Spinal cord (tissue), 10 donors: ENCODE measurements at places on chromosomes 1 and 21.

DNA sequence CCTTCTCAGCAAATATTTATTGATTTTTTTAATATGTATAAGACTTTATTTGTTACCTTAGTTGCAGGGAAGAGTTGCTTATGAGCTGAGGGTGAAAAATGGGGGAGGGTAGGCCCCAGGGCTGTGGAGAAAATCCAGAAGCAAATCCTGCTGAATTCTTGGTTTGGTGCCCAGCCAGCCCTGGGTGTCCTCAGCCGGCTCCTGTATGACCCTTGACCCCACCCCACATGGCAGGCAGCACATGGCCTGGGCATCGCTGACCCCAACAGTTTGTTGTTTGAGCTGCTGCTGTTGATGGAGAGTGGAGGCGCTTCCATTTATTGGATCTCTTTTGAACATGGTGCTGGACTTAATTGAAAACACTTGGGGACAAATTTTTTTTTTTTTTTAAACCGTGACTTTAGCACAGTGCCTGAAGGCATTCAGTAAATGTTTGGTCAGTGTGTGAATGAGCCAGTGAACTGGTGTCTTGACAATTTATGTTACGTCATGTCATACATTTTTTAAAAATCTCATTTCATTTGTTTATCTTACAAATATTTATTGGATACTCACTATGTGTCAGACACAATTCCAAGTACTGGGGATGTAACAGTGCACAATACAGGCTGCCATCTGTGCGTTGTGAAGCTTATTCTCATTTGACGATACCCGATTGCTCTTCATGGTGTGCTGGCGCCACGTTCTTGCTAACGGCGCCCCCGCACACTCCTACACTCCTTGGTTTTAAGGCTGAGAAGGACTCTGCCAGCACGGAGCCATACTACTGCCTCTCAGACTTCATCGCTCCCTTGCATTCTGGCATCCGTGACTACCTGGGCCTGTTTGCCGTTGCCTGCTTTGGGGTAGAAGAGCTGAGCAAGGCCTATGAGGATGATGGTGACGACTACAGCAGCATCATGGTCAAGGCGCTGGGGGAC lies 98.8 kb downstream of the MTR start:
- DNase-seq = no peak

DNA sequence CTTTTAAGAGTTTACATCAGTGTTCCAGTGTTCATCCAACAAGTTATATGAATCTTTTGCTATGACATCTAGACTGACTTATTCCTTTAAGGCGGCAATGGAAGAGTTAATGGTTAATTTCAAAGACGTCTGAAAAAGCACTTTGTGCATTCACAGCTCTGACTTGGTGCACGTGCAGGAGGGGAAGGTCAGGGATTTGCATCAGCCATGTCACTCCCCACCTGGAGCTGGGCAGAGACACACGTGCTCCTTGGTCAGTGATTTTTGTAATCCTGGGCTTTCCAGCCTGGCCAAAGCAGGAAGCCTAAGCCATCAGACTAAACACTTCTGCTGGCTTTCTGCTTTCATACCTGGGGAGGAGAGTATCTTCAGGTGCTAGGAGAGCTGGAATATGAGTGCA lies 96.3 kb downstream of the ST3GAL3 start:
- no peak for DNase-seq

- DNase-seq = no peak
Measured at GRCh38 chr1:207844371-207844770, 66.6 kb downstream of the CD34 start.

GRCh38 chr21:45875881-45876280 lies 105.7 kb upstream of the COL6A1 start:
- DNase-seq = no peak

DNA sequence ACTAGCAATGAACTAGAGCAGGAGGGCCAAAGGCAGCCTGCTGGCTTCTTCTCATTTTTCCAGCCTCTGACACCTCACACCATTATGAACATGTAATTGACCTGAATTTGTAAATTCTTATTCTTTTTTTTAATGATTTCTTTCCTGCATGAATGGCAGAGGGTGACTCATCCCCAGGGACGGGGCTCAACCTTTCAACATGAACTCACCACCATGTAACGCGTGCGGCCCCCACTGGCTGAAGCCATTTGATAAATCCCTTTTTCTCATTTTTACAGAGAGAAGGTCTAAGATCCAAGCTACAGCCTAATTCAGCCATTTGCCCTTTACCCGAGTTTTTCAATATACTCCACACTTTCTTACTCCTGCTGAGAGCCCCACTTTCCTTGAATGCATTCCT lies 9.3 kb upstream of the ETS2 start:
- DNase-seq = no peak

GRCh38 chr1:186518395-186518794 lies 57.5 kb upstream of the PDC start:
- no peak for DNase-seq

DNA sequence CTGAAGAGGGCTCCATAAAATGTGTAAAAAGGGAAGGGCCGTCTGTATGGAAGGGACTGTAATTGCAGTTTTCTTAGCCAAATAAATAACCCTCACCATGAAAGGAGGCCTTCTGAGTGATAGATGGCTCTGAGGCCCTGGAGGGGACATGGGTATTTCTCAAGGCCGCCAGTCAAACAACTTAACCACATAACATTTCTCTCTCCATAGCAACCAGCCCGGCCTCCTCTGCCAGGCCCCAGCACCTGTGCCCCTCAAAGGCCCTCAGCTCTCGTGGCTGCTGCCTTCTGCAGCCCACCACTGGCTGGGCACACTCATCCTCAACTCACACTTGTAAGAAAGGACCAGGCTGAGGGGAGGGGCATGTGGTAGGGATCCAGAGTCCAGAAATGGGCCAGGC lies 57.0 kb upstream of the GJB5 start:
- no peak for DNase-seq

- no peak for DNase-seq
Measured at GRCh38 chr1:169117599-169117998, 11.1 kb downstream of the ATP1B1 start.

DNA sequence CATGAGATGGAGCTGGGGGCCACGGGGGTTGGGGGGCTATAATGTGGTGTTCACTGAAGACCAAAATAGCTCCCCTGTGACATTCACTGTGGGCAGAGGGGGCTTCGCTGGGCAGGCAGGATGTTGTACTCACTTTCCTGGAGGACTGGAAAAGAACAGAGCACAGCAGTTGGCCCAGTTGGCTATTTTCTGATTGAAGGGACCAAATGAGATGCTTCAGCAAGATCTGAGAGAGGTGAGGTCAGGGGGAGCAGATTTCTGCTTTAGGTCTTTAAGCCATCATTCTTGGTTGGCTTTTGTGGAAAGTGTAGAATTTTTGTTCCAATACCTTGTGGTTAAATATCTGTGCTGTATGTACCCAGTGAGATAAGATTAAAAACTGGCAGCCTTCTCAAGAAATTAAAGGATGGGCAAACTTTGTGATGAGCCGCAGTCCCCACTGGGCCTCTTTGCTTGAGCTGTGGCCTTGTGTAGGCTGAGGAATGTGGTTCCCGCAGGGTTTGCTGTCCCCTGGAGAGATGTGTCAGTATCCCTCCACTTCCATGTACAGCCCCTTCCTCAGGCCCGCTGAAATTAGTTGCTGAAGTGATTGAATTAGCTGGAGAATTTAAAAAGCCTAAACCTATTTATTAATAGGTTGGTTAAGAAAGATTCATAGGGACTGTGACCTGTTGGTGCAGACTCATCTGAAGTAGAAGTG lies 80.7 kb downstream of the ATP5PO start:
- DNase-seq = no peak

- DNase-seq = no peak
Measured at GRCh38 chr1:56850411-56850810, 4.2 kb upstream of the C8A start.
